ENCODE measurements at places on chromosomes 12 and 14.

DNA sequence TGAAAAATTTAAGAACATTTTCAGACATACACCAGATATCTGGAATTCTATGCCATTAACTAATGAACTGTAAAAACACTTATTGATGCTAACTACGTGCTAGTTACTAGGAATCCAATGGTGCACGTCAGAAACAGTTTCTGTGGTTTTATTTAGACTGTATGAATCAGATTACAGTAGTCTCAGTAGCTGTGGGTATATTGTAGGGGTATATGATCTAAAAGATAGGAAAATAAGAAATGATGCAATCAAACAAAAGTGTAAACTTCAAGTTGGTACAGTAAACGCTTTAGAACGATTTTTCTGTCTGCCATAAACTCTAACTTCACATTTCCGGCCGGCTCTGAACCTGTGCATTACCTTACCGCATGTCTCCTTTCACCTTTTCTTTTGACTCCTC, 2.3 kb downstream of the ABCC9 start:
- no peak for DNase-seq

GRCh38 chr12:123427036-123427769, 9.3 kb downstream of the RILPL2 start:
- no peak for DNase-seq

- no peak for DNase-seq
These were observed 564.7 kb upstream of the FLRT2 start for GRCh38 chr14:84965279-84965678.

DNA sequence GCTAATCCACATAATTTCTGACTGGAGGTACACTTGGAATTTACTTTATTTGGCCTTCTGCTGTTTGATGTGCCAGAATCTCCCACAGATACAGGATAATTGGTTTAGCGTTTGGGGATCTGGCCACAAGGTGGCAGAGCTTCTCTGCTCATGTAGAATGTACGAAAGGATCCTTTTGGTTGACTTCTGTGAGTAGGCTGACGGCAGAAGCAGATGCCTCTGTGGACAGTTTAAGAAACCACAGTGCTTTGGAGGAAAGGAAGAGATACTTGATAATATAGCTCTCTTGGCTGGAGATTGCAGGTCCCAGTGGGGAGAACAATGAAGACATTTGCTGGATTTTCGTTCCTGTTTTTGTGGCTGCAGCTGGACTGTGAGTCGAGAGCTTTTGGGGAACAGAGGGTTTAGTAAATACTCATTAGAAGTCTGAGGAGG, 75.3 kb upstream of the OR4E1 start:
- DNase-seq = no peak

DNA sequence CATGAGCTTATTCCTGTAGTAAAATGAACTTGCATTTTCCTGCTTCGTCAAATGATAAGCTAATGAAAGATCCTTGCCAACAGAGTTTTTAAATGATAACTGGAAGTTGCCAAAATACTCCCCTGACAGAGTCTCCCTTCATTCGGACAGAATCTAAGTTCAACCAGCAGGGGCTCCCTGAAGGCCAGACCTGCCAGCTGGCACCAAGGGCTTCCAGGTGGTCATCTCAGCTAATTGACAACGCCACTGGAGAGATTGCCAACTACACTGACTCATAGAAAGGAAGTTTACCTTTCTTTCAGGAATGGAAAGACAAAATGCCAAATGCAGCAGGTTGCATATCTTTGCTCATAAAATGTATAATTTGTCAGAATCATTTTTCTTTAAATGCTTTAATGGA, 462.8 kb downstream of the GXYLT1 start:
- DNase-seq = no peak

DNA sequence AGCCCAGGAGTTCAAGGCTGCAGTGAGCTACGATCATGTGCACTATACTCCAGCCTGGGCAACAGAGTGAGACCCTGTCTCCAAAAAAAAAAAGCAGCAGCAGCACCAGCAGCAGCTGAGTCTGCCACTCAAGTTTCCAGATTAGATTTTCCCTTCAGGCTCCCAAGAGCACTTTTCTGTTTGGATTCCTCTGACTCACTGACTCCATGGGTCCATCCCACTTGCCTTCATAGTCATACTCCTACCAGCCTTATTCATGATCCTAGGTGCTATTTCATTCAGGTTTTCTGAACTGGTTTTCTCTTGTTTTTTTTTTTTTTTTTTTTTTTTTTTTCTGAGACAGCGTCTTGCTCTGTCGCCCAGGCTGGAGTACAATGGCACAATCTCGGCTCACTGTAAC, 6.8 kb upstream of the TWF1 start:
- no peak for DNase-seq

- no peak for DNase-seq
These were observed 425.8 kb upstream of the ATXN7L3B start for GRCh38 chr12:74111688-74112360.

DNA sequence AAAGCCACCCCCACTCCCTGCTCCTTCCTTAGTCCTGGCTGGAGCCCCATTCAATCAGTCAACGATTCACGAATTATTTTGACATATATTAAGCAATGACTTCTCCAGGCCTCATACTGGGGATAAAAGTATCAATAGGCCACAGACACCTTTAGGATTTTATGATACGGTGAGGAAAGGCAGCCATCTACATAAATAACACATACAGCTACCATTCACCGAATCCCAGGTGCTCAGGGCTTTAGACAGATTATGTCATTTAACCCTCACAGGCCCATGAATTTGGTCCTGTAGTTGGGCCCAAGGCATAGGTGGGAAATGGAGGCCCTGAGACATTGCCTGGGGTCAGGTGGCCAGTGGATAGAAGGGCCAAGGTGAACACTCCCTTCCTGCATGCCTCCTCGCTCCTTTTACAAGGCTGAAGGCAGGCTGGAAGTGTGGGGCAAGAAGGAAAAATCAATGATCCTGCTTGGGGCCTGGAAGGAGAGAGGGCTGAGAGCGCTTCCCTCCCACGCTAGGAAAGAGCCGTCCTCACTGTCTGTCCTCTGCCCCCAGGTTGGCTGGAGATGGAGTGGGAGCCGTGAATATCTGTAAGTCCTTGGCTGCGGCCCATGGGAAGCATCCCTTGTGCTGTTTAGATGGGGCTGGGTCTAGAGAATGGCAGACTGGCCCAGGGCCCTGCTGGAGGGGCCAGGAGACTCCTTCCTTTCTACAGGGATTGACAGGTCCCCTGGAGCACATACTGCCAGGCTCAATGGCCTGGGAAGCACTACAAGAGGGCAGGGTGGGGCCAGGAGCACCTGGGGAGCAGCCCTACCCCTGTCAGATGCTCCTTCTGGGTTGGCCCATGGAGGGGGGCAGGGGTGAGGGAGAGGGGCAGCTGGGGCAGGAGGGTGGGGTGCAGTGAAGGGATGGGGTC, 14.8 kb downstream of the KRT7 start:
- no peak for DNase-seq

DNA sequence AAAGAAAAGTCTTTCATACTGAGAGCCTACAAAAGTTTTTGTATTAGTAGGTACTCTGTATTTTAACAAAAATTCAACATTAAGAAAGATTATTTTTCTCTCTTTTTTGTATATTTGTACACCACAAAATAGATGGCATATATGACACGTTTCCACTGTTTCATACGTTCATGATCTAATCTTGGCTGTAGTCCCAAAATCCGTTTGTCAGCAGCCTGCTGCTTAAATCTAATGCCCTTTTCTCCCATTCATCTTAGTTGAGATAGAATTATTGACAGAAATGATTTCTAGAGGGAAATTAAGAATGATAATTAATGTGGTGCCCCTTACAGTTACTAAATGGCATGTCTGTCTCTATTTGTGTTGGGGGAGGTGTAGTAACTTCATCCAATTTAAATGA, 140.7 kb upstream of the NOVA1 start:
- DNase-seq = no peak

DNA sequence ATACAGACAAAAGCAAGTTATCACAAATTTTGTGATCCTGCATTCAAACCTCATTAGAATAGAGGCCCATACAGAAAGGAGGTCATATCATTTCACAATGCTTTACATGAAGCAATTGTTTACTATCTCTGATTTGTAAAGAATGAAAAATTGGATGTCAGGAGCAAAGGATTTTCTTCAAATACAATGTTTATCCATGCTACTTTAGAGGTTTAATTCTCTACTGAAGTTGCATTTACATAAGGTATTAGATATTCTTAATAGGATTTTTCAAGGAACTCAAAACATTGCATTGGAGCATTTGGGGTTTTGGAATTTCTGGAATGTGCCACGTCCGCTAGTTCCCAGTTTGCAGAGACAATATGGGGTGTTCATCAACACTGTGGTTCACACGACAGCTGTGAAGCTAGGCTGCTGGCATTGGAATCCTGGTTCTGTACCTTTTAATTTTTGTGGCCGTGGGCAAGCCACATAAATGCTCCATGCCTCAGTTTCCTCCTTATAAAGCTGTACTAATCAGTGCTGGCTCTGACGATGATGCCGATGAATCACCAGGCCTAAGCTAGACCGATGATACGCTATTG, 174.8 kb downstream of the APAF1 start:
- DNase-seq = no peak

- DNase-seq = no peak
These were observed 28.7 kb upstream of the CERS5 start for GRCh38 chr12:50195832-50196231.

DNA sequence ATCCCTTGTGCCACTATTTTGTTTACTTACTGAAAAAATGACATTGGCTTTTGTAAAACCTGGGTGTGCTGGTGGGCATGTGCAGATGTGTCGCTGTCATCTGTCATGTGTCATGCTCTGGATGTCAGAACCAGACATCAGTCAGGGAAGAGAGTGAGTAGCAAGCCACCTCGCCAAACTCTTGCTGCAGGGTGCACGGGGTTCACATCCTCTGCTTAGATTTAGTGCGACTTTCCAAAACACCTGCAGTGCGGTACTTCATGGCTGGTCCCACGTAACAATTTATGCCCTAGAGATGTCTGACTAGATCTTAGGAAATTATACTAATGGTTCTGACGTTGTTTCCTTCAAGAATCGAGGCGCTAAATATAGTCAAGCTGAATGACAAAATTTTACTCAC, 106.7 kb downstream of the CRADD start:
- no peak for DNase-seq

GRCh38 chr12:130847112-130847511, 8.1 kb upstream of the STX2 start:
- DNase-seq = no peak

DNA sequence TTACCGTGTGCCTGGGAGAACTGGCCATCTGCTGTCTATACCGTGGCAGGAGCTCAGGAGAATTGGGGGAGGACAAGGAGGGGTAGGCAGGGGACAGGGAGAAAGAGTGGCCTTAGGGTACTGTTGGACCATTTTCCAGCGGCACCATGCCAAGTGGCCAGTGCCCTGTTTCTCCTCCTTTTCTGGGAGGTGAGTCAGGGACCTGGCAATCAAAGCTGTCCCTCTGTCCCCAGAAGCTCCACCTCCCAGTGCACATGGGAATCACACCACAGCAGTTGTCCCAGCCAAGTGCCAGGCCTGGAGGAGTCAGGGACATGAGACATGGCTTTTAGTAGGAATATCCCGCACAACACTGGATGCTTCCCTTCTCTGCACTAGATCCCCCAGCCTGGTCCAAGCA, 118.0 kb downstream of the GCH1 start:
- no peak for DNase-seq

GRCh38 chr12:9702255-9702654, 30.6 kb downstream of the CLECL1 start:
- no peak for DNase-seq

- DNase-seq = no peak
These were observed 8.8 kb downstream of the GALNT16 start for GRCh38 chr14:69268763-69269162.

DNA sequence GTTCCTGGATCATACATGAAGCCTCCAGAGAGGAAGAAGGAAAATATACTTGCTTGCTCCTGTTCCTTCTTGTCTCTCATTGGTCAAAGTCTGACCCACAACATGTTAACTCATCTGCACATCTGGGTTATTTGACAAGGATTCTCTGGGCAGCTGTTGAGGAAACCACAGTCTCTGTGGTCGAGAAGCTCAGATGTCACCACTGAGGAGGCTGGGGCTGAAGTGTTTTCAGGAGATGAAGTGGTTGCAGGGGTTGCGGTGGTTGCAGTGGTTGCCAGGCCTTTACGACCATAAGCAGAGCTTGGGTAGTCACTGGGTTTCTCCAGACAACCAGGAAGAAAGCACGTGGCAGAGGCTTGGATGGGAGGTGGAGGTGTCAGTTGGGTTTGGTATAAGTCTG, 265.0 kb upstream of the LRIG3 start:
- DNase-seq = no peak

DNA sequence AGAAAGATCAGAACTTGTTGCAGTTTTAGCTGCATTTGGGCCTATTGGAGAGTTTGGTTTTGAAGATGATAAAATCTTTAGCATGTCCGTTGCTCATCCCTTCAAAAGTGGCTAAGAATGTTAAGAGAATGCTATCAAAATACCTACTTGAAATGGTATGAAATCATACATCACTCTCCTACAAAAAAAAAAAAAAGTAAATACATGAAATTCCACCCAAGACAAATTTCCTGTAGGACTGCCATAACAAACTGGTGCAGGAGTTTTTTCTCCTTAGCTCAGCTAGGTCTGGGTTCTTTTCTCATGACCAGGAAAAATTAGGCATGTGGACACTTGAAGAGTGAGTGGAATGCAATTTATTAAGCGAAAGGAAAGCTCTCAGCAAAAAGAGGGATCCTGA, 15.9 kb upstream of the FAR2 start:
- DNase-seq = no peak

DNA sequence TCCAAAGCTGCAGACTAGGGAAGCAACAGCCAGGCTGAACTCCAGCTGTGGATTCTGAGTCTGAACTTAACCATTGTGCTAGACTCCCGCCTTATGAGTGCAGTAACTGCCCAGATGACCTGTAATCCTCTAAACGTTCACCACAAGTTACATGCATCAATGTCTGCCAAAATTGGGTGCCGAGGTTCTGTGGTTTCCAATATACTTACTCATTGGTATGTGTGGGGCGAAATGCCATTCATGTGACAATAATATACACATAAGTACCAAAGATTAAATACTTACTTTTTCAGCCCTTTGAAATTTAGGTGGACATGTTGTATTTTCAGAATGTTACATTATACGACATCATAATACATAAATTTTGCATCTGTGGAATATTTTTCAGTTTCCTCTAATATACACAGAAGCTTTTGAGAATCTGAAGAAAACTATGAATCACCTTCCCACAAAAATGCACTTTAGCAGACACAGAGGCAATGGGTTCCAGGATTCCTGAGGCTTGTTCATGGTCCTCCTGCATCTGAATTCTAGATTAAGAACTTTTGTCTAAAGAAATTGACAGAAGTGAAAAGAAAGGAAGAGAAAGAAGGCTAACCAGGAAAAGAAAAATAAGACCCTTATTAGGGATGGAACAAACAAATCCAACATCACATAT, 31.7 kb downstream of the GRIP1 start:
- DNase-seq = no peak

GRCh38 chr14:55386037-55386808, 25.4 kb downstream of the ATG14 start:
- DNase-seq = no peak
